ENCODE measurements at places on chromosomes 3 and 15. TPM values are rescaled to one million over a fixed set of nuclear protein-coding genes. Genes with fewer than 3 reads are reported as not detected.

ATP10A gene
- total RNA-seq = 0.44 TPM

SMCO1 gene
- total RNA-seq = not detected

- no peak for ATAC-seq
These were observed 38.2 kb downstream of the MTMR10 start for GRCh38 chr15:30953183-30953582.

GRCh38 chr3:21226086-21226485, 524.9 kb downstream of the ZNF385D start:
- no peak for ATAC-seq

- no peak for ATAC-seq
These were observed 294.8 kb downstream of the PLCL2 start for GRCh38 chr3:17179381-17180205.

DNA sequence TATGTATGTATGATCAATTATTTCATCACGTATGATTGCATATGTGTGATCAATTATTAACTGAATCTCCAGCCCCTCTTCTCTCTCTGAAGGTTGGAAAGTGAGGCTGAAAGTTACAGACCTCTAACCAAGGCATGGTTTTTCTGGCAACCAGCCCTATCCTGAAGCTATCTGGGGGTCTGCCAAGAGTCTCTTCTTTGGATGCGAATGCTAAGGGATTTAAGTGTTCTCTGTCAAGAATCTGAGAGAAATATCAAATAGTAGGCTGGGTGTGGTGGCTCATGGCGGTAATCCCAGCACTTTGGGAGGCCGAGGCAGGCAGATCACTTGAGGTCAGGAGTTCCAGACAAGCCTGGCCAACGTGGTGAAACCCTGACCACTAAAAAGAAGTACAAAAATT, 8.1 kb downstream of the NKTR start:
- no peak for ATAC-seq

GRCh38 chr3:111781561-111782446, 77.3 kb upstream of the PHLDB2 start:
- ATAC-seq = no peak

GRCh38 chr15:93035953-93036810, 52.8 kb downstream of the RGMA start:
- peak; percentile 9 for ATAC-seq

GRCh38 chr15:23420806-23421575, 26.1 kb downstream of the GOLGA6L2 start:
- peak; percentile 86 for ATAC-seq

DNA sequence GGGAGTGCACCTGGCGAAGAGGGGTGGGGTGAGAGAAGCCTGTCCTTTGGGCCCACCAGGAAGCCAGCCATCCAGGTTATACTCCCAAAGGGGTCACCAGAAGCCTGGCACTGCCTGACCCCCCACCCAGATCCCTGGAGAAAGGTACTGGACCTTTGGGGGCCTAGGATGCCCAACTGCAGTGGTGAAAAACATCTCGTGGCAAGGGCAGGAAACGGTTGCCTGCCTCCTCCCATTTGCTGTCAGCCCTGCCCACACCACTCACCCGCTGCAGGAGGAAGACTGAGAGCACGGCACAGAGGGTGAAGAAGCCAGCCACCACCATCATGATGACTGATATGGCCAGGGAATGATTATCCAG, 2.2 kb upstream of the ULK3 start:
- ATAC-seq = no peak

CSTA gene
- 2,321 TPM for total RNA-seq

- ATAC-seq = peak; percentile 69
These were observed 287.3 kb downstream of the UBE2E2 start for GRCh38 chr3:23490459-23490858.

LINGO1 gene
- total RNA-seq = 0.32 TPM

DNA sequence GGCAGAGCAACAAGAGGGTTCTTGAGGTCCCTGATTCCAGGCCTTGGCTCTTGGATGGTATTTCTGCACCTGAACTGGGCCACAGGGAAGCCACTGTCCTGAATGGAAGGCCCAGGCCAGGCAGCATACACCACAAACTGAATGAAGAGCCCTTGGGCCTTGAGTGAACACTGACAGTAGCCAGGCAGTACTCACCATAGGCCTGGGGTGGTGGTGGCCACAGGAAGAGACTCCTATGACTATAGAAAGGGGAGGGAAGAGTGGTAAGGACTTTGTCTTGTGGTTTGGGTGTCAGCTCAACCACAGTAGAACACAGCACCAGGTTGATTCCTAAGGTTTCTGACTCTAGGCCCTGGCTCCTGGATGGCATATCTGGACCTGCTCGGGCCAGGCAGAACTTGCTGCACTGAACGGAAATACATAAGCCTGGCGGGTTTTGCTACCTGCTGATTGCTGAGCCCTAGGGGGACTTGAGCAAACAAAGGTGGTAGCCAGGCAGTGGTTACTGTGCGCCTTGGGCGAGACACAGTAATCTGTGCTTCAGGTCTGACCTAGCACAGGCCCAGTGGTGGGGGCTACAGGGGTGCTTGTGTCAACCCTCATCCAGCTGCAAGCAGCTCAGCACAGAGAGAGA, 241.4 kb downstream of the ISL2 start:
- peak; percentile 50 for ATAC-seq

GRCh38 chr3:38343797-38344594, 2.6 kb upstream of the XYLB start:
- no peak for ATAC-seq

- peak; percentile 56 for ATAC-seq
These were observed 18.7 kb downstream of the SIAH2 start for GRCh38 chr3:150744041-150744918.

TAGLN3 gene
- not detected for total RNA-seq

ACSBG1 gene
- not detected for total RNA-seq

HESX1 gene
- total RNA-seq = 0.80 TPM
